Stimulated activated CD4-positive, alpha-beta T cell treated with anti-CD3 and anti-CD28 coated beads, Interleukin-1b, Interleukin-23, amount 100 ng/mL, for 48 hours (primary cell): ENCODE measurements at places on chromosomes 4 and X.

DNA sequence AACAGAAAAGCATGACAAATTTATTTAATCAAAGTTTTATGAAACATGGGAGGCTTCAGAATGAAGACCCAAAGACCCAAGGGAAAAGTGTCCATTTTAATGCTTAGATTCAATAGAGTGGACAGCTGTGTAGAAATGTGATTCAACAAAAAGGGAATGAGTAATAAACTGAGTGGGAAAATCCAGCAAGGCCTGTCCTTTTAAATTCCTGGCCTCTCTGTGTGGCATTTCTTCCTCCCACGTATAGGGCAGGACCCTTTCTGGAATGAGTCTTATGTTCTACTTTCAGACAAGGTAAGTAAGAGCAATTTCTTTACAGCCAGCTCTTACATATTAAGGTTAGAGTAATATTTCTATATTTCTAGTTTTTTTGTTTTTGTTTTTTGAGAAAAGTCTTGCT, 14.5 kb downstream of the AASDH start:
- DNase-seq: no peak

- no peak for DNase-seq
These were observed 1337.5 kb downstream of the FSTL5 start for GRCh38 chr4:160826339-160826679.

GRCh38 chr4:38664706-38665401, 855 bp downstream of the KLF3 start:
- DNase-seq: peak; percentile 27

DNA sequence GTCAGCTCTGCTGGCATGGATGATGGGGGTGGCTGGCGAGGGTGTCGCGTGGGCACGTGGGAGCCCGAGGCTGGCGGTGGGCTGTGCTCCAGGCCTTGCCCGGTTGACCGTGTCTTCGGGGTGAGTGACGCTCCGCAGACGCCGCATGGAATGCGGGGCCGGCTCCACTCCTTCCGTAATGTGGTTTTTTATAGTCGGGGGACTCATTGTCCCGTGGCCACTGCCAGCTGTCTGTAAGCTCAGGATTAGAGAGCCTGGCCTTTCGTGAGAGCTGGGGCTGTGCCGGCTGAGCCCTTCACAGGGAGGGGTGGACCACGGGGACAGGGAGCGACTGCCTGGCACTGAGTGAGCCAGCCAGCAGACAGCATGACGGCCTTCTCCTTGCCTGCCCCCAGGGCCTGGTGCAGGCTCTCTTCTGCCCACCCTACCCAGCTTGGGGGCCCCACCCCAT, 20.4 kb downstream of the DOK7 start:
- DNase-seq: no peak

DNA sequence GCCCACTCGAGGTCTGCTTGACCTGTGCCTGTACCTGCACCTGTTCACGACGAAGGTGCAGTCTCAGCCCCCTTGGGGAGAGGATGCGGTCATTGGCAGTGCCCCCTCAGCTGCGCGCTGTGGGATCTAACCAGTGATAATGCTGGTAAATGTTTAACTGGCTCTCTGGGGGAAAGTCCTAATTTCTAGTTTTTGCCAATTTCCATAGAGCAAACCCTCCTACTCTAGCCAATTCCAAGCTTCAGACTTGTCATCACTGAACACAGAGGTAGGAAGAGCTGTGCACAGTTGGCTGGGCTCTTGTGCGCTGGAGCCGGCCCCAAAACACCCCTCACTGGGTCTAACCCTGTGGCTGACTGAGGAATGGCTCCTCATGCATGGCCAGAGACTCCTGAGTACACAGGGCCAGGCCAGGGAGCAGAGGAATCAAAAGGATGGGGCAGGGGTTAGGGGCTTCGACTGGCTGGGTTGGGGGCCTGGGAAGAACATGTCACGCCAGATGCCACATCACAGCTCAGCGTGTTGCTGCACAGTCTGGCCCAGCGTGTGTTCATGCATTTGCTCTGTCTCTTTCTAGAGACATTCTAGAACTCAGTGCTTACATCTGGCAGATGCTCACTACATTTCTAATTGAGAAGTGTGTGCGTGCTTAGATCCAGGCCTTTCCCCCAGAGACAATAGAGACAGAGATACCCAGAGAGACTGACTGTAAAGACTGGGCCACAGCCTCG, 270.8 kb downstream of the BCOR start:
- DNase-seq: no peak

DNA sequence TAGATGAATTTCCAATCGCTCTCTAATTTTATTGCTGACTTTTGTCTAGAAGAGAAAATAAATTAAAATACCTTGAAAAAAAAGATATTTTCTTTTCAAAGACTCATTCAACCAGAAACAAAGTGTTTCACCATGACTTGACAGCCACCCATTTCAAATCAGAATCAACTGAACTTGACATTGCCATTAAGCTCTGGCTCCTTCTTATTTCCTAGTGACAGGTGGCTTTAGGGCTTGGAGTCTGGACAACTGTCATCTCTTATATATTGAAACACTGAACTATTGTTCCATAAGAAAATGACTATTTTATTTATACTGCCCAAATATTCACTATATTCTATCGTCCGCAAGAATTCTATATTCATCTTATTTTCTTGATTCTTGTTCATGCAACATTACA, 229.2 kb downstream of the SLC39A8 start:
- no peak for DNase-seq

DNA sequence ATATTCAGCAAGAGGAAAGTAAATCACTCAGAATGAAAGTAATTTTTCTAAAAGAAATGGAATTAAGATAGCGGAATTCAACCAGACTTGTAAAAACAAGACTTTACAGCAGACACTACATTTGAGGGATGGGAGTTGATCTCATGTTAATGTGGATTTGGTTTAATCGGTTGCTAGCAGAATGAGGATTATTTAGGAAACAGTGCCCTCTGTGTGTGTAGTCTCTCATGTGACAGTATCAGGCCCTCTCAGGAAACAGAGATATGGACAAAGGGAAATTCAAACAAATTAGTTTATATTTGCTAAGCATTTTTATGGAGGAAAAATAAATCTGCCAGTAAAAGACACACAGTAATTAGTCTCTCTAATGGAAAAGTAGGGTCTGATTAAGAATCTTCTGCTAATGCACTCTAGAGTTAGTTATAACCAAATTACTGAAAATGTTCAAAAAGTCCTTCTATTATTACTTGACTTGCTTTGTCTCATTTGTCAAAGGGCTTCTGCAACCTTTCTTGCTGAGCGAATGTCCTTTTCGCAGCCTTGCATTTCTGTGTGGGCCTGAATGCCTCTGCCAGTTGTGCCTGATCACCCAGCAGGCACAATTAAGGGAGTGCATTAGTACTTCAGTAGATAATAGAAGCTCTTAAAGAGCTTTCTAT, 1282.3 kb upstream of the TENM3 start:
- DNase-seq: no peak

DNA sequence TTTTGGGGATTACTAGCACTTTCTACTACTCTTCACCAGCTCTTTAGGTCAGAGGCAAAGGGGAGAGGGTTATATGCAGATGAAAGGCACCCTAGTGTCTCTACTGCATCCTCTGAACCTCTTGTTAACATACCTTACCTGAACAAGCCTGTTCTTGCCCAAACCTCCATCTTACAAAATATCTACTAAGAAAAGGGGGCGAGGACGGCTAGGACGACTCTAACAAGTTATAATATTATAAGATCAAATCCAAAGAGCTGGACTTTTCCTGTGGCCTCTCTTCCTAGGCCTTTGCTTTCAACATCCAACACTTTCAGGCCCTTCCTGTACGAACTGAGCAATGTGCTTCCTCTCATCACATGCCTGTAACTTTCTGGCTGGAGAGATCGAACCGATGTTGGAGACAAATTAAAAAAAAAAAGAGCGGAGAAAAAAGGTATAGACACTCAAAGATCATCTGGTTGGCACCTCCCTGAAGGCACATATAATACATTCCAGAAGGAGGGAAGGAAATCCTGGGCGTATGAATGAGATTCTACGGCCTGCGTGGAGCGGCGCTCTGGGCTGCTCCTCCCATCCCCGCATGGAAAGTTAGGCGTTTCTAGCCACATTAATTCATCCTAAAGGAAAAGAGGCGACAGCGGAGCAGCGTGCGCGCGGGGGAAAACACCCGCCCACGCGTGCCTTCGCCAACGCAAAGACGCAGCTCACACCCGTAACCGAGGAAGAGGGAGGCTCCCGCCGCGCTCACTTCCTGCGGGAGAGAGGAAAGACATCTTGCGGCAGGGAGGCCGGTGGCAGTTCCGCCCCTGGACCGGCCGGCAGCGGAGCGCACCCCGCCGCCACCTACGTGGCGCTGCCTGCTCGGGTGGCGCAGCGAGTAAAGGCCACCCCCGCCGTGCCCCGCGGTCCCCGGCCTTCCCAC, 808 bp downstream of the PRDM5 start:
- DNase-seq: peak; percentile 27

DNA sequence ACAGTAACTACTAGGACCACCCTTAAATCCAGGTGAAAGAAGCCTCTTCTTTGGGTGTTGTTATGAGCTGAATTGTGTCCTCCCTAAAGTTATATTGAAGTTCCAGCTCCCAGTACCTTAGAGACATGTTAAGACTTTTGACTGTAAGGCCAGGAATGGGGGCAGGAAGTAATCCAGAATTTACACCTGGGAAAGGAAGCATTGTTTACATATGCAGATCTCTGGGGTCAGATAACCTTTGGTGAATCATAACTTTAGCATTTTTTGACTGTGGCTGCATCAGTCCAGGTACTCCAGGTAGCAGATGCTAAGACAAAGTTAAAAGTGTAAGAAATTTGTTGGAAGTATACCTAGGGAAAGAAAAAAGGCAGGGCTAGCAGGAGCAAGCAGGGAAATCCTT, 104.9 kb upstream of the CENPE start:
- DNase-seq: no peak

- DNase-seq: no peak
These were observed at the start of gene ADGRL3 for GRCh38 chr4:61200187-61200915. Gene ADGRL3, plus strand, starts transcription at chr4:61200326.

- no peak for DNase-seq
These were observed 20.2 kb upstream of the RASL11B start for GRCh38 chr4:52841682-52842456.

DNA sequence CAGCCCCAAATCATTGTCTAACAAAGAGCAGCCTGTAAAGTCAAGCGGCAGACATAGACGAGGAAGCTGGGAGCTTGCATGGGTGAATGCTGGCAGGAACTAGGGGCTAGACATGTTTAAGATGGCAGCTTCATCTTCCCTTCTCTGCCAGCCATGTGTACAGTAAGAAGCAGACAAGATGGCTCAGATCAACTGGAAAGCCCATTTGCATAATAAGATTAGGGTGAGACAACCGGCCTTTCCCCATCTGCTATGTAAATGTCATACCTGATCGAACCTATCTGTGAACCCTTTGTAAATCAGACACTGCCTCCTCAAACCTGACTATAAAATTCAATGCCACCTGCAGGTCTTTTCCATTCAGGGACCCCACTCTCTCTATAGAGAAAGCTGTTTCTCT, 22.8 kb upstream of the HADH start:
- no peak for DNase-seq

DNA sequence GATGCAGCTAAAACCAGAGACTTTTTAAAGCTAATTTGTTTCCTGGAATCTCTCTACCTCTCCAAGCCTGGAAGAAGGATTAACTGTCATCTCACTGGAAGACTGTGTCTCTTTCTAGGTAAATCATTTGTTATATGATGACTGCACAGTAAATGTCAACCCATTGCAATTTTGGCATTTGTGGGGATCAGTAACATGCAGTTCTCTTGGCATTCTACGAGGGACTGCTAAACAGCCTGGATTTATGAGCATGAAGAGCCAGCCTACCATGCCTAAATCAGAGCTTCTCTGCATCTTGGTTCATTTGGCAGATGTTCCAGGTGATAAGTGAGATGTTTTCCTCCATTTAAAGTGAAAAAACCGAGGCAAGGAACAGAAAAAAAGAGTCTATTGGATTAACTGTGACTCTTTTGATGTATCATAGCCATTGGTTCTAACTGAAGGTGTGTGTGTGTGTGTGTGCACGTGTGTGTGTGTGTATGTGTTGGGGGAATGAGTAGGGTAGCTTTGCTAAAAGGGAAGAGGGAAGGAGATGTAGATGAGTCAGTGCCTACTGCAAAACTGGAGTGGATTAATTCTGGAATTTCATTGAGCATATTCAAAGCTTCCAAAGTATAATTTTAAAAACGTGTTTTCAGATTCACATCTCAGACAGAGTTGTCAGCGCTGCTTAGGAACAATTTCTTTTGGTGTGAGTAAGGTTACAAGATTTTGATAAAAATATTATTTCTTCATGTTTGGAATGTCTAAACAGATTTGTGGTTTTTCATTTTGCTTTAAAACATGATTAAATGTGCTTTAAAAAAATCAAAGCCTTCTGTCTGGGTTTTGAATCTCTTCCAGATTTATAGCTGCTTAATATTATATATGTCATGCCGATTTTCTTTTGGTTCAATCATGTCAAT, 123.2 kb upstream of the LNX1 start:
- no peak for DNase-seq

DNA sequence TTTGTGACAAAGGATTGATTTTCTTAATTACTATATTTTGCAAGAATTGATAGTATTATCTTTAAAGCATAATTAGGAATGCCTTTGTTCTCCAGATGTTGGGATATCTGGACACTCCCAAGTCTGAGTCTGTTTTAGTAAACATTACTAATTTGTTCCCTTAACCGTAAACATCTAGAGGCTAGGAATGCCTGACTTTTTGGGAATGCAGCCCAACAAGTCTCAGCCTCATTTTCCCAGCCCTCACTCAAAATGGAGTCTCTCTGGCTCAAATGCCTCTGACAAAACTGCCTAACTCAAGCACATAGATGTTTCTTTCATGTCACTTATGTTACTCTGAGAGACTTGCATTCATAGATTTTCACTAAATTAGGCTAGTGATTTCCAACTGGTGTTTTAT, 297.0 kb upstream of the CLNK start:
- no peak for DNase-seq

- DNase-seq: no peak
These were observed 22.5 kb downstream of the HNRNPH2 start for GRCh38 chrX:101430457-101431078.

GRCh38 chr4:22688236-22688635, 4.5 kb upstream of the GBA3 start:
- DNase-seq: no peak

DNA sequence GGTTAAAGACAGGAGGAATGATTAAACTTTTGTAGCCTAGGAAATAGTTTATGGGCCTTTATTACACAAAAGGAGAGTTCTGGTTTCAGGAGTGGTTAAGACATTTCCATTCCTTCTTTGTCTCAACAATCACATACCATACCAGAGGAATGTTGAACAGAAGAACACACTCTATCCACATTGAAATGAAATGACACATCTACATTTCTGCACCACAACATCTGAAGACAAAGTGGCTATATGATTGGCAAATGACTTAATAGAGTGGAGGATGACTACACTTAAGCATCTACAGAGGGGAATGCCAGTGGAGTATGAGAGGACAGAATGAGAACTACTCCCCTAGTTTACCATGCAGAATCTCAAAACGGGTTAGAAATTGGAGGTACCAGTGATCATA, 8.0 kb downstream of the CYP2U1 start:
- DNase-seq: no peak

- no peak for DNase-seq
These were observed 29.5 kb downstream of the SORBS2 start for GRCh38 chr4:185782523-185782922.

- peak; percentile 57 for DNase-seq
These were observed 512 bp downstream of the NOP14 start for GRCh38 chr4:2962614-2963174.
